ENCODE measurements at places on chromosomes 1 and 21.

GRCh38 chr1:235999259-235999925, 65.5 kb downstream of the NID1 start:
- no peak for DNase-seq

GRCh38 chr1:65425697-65426096, 5.2 kb downstream of the LEPR start:
- DNase-seq: no peak

DNA sequence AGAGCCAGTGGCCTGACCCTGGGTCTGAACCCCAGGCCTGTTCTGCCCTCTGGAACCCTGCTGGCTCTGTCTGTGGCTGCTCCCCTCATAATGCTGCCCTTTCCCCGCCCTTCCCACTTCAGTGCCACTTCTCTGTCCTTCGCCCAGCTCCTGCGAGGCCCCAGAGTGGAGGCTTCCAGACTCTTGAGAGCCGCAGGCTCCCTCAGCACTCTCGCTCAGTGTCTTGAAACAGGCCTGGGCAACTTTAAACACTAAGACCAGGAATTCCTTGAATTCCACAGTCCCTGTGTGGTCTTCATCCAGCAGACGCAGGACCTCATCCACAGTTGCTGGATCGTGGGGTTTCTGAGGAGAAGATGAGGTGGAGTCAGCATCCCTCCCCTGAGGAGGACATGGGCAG, 3.5 kb downstream of the CRNN start:
- DNase-seq: no peak

DNA sequence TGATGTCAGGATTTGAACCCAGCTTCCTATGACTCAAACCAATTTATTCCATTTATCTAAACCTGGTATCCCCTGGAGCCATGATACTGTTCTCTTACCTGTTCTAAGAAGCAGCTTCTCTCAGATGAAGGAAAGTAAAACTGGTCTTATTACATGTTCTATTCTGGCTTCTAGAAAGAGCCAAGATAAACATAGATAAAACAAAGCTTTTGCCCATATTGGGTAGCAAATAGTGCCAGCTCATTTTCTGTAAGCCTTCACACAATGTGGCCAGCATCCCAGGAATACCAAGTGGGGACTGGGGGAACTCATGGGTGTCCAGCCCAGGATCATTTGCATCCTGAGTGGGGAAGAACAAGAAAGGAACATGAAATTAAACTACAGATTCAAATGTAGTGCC, 53.5 kb upstream of the EPHA8 start:
- no peak for DNase-seq

DNA sequence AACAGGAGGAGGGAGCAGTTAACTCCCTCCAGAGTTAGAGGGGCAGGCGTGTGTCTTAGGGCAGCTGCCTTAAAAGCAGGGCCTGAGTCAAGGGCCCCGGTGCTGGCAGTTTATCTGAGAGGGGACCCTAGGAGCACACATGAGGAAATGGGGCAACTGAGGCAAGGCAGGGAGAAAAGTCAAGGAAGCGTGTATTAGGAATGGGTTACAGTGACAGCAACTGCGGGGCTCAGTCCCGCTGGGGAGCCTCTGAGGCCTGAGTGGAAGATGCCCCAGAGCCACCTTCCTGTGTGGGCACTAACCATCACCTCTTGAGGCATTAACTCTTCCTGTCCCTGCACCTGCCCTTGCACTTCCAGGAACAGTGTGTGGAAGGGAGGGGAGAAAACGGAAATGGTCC, 276.3 kb downstream of the MATN1 start:
- no peak for DNase-seq

GRCh38 chr1:160366731-160367515, at the start of gene NHLH1:
Gene NHLH1, plus strand, starts transcription at chr1:160367071. Its CDS starts 3,661 bp downstream, at chr1:160370732.
- no peak for DNase-seq

- DNase-seq: no peak
These were observed 54.9 kb upstream of the EDN2 start for GRCh38 chr1:41539418-41539805.
